Frontal cortex (tissue), 4 donors: ENCODE measurements at places on chromosomes 6 and 20. TPM values are rescaled to one million over a fixed set of nuclear protein-coding genes. Genes with fewer than 3 reads are reported as not detected.

DNA sequence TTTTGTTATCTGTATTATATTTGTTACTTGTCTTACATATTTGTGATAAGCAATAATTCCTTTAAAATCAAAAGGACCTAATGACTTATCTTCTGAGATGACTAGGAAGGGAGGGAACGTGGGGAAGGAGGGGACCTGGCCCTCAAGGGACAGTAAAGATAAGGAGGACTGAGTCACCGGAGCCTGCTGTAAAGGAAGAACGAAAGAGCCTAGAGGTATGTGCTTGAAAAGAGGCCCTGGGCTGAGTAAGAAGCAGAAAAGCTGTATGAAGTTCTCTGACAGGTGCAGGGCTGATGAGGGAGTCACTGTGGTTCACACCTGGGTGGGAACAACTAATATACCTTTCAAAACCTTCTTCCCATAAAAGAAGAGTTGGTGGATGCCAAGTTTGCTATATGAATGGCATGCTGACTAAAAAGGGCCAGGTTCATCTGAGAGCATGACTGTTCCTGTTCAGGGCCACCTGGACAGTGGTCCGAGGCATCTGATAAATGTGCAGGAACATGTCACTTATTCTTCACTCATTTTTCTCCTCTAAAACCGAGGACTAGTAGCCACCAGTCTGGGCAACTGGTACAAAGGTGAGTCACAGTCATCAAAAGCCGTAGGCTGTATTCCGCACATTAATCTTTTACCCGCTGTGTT is 111.3 kb downstream of the TNFAIP3 start:
- DNase-seq = no peak

DNA sequence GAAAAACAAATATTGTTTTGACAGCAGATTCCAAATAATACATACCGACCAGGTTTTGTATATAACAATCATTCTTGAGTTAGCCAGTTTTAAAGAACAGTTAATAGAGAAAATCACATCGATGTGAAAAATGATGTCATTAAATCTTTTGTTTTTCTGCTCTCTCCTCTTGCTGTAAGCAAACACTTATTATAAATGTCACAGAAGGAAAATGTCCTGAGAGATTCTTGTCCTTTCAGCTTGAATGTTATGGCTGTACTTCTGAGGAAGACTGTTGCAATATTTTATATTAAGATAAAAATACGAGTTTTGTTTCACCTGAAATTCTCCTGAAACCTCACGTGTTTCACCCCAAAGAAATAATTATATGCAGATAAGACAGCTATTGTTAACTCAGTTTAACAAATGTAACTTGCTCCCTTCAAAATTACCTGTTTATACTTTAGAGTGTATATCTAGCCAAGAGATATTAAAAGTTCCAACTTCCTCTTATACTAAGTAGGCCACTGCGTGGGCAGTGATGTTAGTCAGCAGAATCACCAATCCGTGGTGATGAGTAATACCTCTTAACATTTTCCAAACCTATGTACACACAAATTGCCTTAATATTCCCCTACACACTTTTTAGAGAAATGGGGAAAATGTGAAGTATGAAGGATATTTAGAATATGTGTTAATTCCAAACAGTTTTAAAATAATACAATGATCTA is 1111.4 kb upstream of the CITED2 start:
- no peak for DNase-seq

- no peak for DNase-seq
Observed at GRCh38 chr6:115969930-115970273, 90.8 kb downstream of the FRK start.

GRCh38 chr6:116409756-116410155 is 39.0 kb downstream of the DSE start:
- DNase-seq = no peak

GRCh38 chr6:169667716-169668115 is 34.1 kb downstream of the WDR27 start:
- no peak for DNase-seq

DNA sequence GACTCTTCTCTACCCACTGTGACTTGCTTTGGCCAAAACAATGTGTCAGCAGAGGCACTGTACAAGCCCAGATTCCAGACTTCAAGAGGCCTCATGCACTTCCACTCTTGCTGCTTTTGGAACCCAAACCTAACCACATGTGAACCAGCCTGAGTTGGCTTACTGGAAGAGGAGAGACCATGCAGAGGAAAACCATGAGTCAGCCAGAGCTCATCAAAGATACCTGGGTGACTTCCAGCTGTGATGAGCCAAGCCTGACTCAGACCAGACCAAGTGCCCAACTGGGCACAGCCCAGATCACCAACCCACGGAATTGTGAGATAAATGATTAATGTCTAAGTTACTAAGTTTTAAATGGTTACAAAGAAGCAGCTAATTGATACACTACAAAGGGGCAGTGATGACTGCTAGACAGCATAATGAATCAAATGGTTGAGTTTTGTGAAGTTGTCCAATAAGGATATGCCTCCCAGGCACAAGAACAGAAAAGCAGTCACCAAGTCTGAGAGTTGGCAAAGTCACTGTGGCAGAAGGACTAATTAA is 16.2 kb upstream of the BEND6 start:
- no peak for DNase-seq

DNA sequence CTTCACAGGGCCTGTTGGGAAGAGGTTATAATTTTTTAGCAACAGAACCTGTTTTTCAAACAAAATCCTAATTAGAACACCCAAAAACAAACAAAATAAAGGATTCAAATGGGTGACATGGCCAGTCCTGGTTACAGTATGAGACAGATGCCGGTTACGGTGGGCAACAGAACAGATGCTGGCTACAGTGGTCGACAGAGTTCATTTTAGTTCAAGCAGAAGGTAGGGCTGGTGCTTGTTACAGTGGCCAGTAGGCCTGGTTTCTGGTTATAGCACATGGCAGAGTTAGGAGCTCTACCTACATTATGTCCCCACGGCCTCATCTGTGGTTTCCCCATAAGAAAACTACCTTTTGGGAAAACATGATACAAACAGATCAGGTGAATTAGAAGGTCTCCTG is 327.7 kb downstream of the LAMA2 start:
- DNase-seq = no peak

- DNase-seq = no peak
Observed at GRCh38 chr6:121067381-121067780, 266.9 kb downstream of the TBC1D32 start.

GRCh38 chr6:110703010-110703905 is 112.0 kb downstream of the CDK19 start:
- no peak for DNase-seq

GRCh38 chr20:35702051-35702823 is 3.0 kb downstream of the ROMO1 start:
- no peak for DNase-seq

GRCh38 chr20:62980970-62981369 is 25.8 kb downstream of the BHLHE23 start:
- DNase-seq = no peak

GRCh38 chr6:16205377-16206144 is 32.8 kb upstream of the GMPR start:
- DNase-seq = no peak

DNA sequence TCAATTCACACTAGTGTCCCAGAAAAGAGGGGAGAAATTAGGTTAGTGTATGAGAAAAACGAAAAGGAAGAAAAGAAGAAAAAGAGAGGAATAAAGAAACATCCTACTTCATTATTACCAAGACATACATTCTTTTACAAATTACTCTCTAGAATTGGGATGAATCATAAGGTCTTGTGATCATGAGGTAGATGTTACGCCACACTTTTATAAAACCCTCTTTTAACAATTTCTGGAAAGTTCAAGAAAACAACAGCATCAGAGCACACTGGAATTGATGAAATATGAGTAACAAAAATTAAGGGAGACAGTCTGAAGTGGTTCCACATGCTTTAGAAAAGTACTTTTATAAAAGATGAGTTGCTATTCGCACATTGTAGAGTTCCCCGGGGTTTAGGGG is 32.6 kb upstream of the NRSN1 start:
- no peak for DNase-seq

DNA sequence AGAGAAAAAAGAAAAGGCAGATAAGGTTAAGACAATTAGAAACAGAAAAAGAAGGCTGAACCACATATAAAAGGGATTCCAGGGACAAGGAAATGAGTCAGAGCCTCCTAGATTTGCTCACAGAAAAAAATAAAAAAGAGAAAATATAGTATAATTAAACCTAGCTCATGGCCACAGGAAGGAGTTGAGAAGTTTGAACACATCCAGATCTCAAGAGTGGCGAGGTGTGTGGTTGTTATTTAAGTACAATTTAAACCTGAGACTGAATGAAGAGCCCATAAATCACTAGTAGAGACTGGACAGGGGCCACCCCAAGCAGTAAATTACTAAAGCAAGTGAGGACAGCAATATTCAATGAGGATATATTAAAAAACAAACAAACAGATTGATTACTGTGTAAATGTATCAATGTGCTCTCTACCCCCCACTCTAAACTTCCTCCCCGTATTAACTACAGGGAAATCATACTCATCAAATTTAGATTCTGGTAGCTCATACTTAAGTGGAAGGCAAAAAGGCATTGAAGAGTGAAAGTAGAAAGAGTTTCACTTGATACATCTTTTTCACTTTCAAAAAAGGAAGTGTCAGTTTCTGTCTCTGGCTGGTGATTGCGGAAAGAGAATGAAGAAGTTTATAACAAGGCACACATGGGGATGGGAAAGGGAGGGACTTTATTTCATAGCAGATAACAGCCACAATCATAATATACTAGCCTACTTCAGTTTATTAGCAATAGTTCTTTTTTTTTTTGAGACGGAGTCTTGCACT is 49.3 kb upstream of the SCAF8 start:
- DNase-seq = no peak

DNA sequence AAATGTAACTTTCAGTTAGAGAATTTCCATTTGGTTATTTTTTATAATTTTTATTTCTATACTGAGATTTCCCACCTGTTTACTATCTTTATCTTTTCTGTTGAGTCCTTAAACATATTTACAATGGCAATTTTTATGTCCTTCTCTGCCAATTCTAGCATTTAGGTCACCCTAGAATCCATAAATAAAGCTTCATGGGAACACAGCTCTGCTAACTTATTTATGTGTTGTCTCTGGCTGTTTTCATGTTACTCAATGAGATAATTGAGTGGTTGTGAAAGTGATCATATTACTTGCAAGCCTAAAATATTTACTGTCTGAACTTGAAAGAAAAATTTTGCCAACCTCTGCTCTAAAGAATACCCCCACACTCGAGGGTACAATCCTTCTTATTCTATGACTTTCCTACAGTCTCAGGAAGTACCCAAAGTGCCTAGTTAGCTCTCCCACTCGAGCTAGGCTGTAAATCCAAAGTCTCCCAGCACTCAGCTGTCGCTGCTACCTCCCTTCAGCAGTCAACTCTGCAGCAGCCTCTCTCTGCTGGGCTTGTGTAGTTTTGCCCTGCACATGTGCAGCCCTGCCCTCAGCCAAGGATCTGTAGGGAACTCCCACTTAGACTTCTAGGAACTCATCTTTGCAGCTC is 53.5 kb upstream of the GCLC start:
- no peak for DNase-seq

GRCh38 chr6:105519954-105520353 is 117.1 kb upstream of the PREP start:
- DNase-seq = no peak

- DNase-seq = no peak
Observed at GRCh38 chr20:51934301-51935002, 132.1 kb upstream of the SALL4 start.

- DNase-seq = no peak
Observed at GRCh38 chr20:17622851-17623508, 53.1 kb downstream of the DSTN start.

DNA sequence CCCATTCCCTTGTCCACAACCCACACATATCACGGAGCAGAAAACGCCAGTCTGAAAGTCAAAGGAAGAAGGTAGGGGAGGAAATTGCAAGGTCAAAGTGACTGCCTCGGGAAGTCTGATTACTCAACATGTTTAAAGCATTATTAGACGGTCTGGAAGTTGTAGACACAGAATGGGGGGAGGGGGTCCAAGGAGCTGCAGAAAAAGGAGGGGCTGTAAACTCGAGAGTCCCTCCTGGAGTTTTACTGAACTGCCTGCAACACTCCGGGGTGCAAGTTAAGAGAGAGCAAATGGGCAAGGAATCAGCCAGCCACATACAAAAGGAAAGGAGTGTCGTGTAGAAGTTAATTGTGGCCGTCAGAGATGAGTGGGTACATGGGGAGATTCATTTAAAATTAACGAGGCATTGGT is 417.7 kb upstream of the JARID2 start:
- no peak for DNase-seq

DNA sequence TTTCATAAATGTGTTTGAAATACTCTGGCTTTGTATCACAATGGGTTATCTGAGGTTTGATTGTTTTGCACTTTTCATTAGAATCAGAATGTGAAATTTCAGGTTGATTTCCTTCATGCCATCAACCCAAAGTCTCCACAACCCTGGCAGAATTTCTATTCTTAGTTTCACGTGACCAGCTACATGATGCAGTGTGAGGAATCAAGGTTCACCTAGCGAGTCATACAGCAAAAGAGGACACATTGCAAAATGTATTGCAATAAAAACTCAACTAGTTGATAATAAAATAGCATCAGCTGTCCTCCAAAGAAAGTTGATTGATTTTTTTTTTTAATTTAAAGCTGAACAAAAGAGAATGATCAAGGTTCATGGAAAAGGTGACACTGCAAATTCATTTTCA is 2.2 kb downstream of the HAO1 start:
- no peak for DNase-seq

DNA sequence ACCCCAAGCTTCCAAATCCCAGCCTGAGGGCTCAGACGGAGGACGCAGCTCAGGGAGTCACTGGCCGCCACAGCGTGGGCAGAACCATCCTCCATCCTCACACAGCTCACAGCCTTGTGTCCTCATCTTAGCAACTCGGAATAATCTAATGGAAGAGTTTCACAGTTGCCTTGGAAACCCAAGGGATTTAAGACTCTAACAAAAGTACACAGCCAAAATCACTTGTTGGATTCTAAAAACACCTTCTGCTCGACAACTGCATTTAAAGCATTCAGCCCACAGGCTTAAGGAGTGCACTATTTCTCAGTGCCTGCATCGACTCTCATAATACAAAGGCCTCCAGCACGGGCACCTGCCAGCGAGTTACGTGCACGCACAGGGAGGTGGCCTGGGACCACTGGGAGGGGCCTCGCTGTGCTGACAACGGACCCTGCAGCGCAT is 45.4 kb downstream of the ZBTB46 start:
- no peak for DNase-seq

The ASXL1 gene
- total RNA-seq = 64.8 TPM

The RIPOR2 gene
- 17.9 TPM for total RNA-seq

The SLC22A7 gene
- 0.41 TPM for total RNA-seq

The CAGE1 gene
- not detected for total RNA-seq

The AIF1 gene
- 6.9 TPM for total RNA-seq

The RBM24 gene
- 31.4 TPM for total RNA-seq

The BCLAF1 gene
- total RNA-seq = 170 TPM

The PTCHD4 gene
- 28.1 TPM for total RNA-seq
